ENCODE measurements at places on chromosomes 7 and 10.

DNA sequence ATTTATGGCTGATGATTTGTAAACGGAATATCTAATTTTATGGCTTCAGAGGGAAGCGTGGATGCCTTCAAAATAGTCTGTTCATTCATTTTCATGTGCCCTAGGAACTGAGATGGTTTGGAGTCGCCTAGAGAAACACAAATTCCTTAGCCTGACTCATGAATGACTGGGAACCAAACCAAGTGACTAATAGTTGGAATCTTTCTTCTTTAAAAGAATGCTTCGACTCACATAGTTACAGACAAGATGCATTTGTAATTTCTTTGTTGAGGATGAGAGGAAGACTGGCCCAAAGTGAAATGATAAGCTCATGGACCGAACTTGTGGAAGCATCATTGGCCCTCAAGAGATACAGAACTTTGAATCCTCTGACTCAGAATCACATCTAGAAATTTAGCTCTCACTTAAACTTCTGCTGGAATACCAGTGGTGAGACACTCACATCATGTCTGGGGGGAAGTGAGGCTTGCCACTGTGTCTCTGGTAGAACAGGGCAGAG lies 1107.2 kb downstream of the NRG3 start:
- DNase-seq: peak; percentile 28

DNA sequence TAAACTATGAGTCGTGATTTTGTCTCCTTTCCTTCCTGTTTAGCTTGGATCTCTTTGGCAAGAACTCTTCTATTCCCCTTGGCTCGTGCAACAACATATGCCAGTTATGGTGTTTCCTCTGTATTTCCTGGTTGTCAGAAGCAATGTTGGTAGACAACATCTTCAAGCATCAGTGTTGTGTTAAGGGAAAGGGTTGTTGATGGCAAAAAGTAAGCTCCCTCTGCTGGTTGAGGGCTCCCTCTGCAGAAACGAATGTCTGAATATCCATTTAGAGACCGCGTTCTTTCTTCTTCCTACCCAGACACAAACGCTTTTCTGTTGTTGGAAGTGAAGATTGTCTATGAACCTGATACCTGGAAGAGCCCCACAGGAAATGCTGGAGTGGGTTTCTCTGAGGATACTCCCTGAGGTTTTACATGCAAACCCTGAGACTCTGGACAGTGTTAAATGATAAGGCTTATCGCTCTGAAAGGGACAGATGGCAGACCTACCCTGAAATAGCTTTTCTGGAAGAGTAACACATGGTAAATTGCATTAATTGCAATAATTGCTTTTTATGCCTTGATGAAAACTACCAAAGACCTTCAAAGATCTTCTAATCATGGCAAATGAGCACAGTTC lies 23.5 kb upstream of the C1QL3 start:
- DNase-seq: peak; percentile 48

DNA sequence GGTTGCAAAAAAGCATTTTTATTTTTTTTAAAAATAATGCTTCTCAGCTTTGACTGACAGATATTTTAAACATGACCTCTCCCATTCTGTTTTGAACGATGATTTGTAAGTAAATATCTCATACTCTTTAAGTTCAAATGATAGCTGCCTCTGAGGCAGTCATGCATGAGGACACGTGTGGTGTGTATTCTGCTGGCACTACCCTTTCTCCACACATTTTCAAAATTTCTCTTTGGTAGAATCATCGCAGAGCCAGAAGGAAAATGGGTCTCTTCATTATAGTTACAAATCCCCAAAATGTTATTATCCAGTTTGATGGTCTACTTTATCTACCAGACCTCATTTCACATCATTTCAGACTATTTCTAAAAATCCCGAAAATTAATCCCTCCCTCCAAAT lies 55.1 kb downstream of the FZD1 start:
- DNase-seq: no peak

DNA sequence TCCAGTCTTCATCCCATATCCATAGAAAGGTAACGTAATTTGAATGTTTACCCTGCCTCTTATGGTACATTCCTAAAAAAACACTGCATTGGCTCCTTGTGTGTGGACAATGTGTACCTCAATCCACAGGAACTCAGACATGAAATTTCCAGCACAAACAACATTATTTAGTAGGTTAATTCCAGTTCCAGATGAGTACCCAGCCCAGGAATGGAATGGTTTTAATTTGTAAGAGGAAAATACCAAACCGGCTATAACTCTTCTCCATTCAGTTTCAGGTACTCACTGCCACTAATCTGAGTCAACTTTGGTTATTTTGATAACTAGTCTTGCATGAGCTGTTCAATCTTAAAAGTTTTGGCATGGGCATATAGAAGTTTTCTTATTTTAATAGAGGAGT lies 39.0 kb downstream of the TFPI2 start:
- no peak for DNase-seq

- DNase-seq: no peak
Observed at GRCh38 chr7:155811895-155812761, at the start of gene SHH. Gene SHH, minus strand, starts transcription at chr7:155812463. Its CDS starts 341 bp downstream, at chr7:155812122.

- no peak for DNase-seq
Observed at GRCh38 chr7:158494162-158494586, 93.4 kb downstream of the PTPRN2 start.

DNA sequence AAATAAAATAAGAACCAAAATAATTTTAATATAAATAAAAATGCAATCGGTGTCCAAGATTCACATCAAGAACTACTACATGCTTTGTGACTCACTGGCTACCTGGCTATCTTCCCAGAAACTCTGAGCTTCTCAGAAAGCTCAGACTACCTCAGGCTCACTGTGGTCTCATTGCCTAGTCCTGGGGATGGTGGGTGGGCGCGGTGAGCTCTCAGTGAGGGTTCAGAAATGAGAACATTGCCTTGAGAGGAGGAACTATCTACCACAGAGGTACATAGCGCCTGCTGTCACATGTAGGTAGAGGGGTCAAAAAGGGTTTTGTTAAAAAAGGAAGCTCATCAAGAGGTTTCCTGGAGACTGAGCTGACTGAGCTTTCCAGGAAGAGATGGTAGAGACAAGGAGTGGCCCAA lies 108.0 kb downstream of the WDFY4 start:
- DNase-seq: no peak

DNA sequence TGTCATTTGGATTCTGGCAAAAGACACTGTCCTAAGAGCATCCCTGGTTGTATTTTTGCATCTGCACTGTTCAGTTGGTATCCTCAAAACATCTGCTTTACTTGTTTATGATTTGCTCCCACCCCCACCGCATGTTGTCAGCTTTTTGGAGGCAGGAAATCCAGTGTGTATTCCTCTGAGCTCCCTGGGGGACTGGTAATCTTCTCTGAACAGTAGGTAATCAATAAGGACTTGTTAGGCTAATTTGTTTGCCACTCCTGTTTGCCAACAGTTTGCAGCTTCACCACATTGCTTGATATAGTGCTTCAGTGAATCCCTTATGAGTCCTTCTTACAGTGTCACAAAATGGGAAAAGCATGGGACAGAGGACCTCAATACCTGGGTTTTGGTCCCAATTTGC lies 49.1 kb downstream of the FEZF1 start:
- DNase-seq: no peak

- DNase-seq: no peak
Observed at GRCh38 chr10:6917125-6917524, 337.0 kb upstream of the PRKCQ start.

DNA sequence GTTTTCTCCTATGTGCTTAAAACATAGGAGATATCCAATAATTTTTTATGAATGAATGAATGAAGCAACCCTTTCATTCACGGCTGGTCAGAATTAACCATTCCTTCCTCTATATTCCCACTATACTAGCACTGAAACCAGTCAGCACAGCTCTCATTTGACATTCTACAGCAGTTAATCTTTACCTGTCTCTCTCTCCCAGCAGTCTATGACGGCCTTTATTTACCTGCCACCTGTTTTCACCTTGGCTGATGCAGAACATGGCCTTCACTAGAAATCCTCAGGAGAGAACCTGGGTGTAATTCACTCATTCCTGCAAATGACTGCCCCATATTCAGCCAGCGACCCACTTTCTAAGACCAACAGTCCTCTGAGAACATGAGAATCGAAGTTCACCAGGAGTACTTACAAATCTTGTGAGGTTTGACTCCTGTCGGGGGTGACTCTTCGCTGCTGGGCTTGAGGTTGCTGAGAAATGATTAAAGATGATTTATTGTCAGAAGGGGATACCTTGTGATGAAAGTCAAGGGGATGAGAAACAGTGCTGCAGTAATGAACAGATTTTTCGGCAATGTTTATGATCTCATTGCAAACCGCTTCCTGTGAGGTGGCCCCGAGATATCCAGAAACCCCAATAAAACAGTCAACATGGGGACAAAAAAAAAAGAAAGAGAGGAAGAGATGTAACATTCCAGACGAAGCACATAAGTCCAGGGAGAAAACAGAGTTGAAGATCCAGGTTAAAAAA lies 30.9 kb upstream of the PDLIM1 start:
- no peak for DNase-seq

DNA sequence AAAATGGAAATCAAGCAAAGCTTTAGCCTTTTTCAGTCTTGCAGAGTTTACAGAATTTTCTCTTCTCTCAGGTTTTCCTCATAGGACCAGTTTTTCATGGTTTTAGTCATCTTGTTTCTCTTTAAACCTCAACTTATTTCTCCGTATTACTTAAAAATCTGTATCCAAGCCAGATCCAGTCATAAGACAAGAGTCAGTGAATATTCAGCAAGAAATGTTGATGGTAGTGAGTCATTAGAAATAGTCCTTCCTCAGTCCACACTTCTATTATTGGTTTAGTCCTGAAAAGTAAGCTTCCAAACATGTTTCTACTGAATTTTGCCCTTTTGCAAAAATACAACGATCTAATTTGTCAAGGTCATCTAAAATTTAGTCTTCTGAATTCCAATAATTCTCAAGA lies 107.0 kb downstream of the VIM start:
- no peak for DNase-seq

- DNase-seq: no peak
Observed at GRCh38 chr7:29606287-29606721, 42.7 kb downstream of the PRR15 start.

DNA sequence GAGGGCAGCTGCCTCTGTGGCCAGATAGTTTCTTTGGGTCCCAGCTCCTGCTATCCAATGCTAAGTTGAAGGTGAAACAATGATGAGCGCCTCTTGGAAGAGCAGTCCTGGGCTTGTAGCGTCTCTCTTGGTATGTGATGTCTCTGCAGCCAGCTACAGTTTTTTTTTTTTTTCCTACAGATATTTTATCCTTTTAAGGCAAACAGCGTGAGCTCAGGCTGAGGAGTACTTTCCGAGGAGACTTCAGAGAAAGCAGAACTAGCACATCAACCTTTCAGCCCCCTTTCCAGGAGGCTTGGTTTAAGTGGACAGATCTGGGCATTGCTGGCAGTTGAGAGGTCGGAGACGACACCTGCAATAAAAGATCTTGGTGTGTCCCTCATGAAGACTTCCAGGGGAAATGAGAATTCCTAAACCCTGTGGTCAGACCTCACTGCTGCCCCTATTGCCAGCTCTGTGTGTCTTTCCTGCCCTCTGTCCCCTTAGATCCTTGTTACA lies 9.1 kb downstream of the PRKG1 start:
- DNase-seq: no peak

GRCh38 chr7:11313801-11314200 lies 340.1 kb downstream of the PHF14 start:
- DNase-seq: no peak

DNA sequence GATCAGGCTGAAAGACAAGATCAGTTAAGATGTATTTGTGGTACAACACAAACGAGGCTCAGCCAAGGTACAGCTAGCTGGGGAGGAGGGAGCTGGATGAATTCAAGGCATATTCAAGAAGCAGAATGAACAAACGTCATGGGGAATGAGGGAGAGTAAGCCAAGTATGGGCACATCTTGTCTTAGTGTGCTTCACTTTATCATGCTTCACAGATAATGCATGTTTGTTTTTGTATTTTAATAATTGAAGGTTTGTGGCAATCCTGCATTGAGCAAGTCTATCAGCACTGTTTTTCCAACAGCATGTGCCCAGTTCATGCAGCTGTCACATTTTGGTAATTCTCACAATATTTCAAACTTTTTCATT lies 135.4 kb downstream of the HIBADH start:
- DNase-seq: no peak

DNA sequence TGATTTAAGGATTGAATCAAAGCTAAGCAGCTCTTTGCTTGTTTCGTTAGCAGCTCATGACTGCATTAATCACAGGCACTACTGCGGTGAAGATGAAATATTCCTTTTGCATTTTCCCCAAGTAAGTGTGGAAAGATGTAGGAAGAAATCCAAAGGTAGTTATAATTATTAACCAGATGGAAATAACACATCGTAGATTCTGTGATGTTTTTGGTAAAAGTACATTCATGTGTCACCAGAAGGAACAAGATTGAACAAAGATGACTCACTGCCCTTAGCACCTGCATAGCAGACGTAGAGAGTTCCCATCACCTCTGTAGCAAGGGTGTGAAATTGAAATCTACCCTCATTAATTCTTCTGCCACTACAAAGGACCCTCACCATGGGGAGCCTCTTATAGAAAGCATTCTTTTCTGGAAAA lies 37.1 kb downstream of the SMURF1 start:
- peak; percentile 30 for DNase-seq

DNA sequence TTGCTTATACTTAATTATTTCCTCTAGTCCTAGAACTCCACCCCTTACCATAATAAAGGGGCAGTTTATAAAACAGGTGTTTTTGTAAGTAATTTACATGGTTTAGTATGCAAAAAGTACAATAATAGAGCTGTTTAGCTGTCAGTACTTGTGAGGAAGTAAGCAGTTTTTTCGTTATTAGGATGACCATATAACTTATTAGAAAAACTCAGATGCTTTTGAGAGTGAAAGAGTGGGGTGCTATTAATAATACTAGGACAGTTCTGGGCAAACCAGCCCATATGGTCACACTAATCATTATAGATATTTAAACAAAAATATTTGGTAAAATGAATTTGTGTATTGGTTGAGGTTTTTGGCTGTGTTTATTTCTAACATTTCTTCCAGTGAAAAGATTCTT lies 201.9 kb upstream of the KAT6B start:
- no peak for DNase-seq

- no peak for DNase-seq
Observed at GRCh38 chr10:131396121-131397050, 84.9 kb upstream of the TCERG1L start.

- DNase-seq: no peak
Observed at GRCh38 chr7:94679358-94679757, 23.4 kb upstream of the SGCE start.

GRCh38 chr10:114879093-114879492 lies 57.5 kb downstream of the FHIP2A start:
- no peak for DNase-seq

- no peak for DNase-seq
Observed at GRCh38 chr7:49894543-49894942, 121.1 kb downstream of the VWC2 start.

- DNase-seq: no peak
Observed at GRCh38 chr10:29613791-29614190, 21.0 kb downstream of the SVIL start.

- no peak for DNase-seq
Observed at GRCh38 chr10:50635286-50635685, 11.5 kb upstream of the SGMS1 start.

DNA sequence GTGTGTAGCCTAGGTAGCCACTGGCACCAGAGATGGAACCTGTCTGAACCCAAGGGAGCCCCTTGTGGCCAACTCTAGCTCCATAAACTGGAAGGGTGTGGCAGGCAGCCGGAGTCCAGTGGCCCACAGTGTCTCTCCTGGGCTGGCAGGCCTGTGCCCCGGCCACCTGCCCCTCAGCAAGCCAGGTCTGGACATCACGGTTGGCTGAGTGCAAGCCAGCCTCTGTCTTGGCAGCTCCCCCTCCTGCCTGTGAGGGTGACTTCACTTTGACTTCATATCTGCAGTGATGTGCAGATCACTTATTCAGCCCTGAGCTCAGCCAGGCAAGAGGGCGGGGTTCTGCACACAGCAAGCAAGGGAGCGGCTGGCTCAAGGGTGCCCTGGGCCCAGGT lies 1.3 kb upstream of the RET start:
- no peak for DNase-seq

- no peak for DNase-seq
Observed at GRCh38 chr7:98281757-98282606, 496 bp downstream of the BRI3 start.
